Aorta (tissue), 5 donors: ENCODE measurements at places on chromosomes 4 and X.

DNA sequence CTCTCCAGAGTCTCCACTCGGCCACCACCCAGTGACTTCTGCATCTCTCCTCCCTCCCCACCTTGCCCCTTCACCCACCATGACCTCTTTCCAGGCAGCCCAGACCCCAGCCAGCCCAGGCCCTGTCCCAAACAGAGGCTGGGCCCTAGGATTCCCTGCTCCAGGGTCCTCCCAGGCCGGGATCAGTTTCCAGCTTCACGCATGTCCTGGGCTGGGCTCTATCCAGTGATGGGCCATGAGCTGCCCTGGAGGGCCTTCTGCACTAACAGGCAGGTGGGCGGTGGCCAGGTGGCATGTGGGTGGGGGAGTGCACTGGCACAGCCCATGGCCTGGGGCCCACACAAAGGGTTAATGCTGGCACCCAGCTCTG, 20.4 kb upstream of the ADD1 start:
- peak; percentile 48 for DNase-seq

DNA sequence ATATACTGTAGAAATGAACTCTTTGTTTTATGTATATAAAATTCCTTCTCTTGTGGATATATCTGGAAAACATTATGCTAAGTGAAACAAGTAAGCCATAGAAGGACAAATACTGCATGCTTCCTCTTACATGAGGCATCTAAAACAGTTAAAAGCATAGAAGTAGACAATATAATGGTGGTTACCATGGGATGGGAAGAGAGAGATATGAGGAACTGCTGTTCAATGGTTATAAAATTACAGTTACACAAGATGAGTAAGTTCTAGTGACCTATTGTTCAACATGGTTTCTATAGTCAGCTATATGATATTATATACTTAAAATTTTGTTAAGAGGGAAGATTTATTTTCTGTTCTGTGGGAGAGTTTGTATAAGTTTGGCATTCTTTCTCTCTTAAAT, 43.4 kb downstream of the HTRA3 start:
- DNase-seq = no peak

GRCh38 chrX:136497556-136498052, at the start of gene HTATSF1:
Gene HTATSF1, plus strand, starts transcription at chrX:136497592. Its CDS starts 93 bp downstream, at chrX:136497685.
- no peak for DNase-seq

DNA sequence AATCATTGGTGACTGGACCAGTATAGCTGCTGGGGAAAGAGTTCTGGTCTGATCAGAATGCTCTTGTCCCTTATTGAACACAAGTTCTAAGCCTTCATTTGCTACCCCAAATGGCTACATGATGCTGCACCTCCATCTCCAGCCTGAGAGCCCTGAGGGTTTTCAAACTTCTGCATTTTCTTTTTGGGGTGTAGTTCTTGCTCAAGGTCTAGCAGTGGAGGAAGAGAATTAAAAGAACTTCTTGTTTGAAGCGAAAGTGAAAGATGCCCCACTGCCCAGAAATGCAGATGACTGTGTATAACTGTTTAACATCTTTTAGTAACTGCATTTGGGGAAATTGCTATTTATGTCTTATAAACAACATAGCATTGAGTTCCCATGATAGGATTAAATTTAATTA, 38.5 kb downstream of the LAMTOR3 start:
- DNase-seq = no peak

GRCh38 chr4:94339779-94340178, 2.9 kb downstream of the HPGDS start:
- no peak for DNase-seq

DNA sequence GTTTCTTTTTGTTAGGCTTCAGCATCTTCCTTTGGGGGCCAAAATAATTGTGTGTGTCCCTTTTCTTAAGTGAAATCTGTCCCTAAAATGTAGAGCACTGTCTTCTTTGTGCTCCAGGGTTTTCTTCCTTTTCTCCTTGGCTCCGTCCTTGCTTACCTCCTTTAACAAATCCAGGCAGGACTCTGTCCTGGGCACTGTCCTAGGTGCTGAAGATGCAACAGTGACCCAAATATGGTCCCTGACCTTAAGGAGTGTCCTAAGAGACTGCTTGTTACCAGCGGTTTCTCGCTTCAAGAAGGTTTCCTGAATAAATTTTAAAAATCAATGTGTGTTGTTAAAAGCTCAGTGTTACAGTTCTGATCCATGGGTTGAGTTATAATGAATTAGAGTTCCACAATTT, 471.8 kb downstream of the KCNIP4 start:
- no peak for DNase-seq

GRCh38 chr4:148288448-148288847, 153.8 kb downstream of the NR3C2 start:
- no peak for DNase-seq

- no peak for DNase-seq
Observed at GRCh38 chrX:85309717-85310116, 65.9 kb downstream of the ZNF711 start.

GRCh38 chrX:102341867-102342266, 94.9 kb downstream of the NXF2 start:
- no peak for DNase-seq

DNA sequence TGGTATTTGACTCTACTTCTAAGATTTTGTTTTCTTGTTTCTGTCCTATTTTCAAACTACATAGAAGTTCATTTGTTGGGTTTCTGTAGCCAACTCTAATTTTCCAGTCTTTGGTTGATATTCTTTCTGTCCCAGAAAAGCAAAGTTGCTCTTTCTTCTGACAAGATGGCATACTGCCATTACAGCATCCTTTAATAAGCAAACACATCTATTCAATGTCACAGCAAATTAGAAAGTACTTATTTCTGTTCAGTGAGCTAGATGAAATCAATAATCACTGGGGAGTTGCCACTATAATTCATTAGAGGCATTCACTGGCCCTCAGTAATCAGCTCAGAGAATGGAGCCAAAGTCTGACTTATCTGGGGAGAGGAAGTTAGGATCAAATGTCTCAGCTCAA, 1258.0 kb upstream of the IGFBP7 start:
- no peak for DNase-seq

GRCh38 chrX:37905436-37906147, 58.2 kb upstream of the DYNLT3 start:
- DNase-seq = peak; percentile 76

DNA sequence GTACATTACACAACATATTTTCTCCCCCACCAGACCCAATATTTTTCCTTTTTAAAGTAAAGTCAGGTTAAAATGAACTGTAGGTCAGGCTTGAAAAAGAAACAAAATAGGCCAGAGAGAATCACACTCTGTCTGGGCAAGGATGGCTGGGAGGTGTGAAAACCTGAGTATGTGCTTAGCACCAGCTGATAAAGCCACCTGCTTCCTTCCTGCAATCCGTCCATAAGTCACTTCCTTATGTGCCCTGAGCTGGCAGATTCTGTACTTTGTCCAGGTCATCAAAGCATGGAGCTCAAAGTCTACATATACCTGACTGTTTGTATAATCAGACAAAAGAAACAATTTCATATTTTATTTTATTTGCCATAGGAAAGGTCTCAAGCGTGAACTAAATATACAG, 37.7 kb downstream of the ANTXR2 start:
- DNase-seq = no peak

DNA sequence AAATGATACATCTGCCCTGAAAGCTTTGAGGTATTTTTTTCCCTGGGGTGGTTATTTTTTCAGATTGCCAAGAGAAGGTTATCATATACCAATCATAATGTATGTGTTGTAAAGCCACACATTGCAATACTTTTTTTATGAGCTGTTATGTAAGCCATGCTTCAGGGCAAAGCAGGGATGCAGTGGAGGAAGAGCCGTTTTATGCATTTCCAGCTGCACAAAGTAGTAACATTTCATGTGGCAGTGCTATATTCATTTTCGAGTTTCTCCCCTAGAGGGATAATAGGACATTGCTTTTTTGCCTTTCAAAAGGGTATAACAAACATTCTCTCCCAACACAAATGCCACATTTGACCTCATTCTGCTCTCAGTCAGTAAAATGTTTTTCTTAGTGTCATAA, 68.5 kb downstream of the GALNT7 start:
- DNase-seq = no peak

DNA sequence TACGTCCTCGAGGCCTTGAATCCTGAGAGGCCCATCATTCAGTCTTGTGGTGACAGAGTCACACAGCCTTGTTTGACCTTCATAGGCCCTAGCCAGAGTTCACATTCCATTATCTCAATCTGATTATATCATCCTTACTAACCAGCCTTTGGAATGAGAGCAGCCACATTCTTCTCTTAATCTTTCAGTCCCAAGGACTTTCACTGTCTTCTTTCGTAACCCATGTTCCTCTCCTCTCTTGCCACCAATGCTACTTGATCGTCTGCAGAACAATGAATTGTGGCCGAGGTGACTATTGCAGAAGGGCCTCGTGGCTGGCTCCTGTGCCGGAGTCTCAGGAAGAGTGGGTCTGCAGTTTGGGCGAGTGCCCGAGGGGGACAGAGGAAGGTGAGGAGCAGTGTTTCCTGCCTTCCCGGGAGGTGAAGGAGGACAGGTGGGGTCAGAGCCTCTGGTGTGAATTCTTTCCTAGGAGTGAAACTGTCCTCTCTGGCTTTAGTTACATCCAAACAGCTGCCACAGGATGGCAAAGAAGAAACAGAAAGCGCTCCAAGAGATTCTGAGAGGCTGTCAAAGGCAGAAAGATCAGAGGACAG, 94.6 kb downstream of the LIMCH1 start:
- no peak for DNase-seq

GRCh38 chrX:146906166-146906565, 91.6 kb upstream of the CXorf51A start:
- DNase-seq = no peak

DNA sequence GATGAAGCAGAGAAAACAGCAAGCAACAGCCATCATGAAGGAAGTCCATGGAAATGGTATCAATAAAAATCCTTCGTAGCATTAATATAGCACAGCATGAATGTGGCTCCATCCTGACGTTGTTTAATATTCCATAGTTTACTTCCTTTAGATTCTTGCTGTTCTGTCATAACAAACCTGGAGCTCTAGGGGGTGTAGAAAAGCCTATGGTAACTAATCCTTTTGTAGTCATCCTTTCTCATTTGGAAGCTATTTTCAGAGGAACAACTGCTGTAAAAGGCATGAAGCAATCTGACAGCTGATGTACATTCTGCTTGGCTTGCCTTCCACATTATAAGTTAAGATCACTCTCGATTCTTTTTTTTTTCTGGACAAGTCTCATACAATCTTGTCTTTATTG, 914 bp downstream of the MYOZ2 start:
- no peak for DNase-seq

GRCh38 chr4:184421533-184422155, 52.7 kb downstream of the IRF2 start:
- no peak for DNase-seq

- no peak for DNase-seq
Observed at GRCh38 chrX:29653721-29654120, 561.6 kb upstream of the MAGEB2 start.

DNA sequence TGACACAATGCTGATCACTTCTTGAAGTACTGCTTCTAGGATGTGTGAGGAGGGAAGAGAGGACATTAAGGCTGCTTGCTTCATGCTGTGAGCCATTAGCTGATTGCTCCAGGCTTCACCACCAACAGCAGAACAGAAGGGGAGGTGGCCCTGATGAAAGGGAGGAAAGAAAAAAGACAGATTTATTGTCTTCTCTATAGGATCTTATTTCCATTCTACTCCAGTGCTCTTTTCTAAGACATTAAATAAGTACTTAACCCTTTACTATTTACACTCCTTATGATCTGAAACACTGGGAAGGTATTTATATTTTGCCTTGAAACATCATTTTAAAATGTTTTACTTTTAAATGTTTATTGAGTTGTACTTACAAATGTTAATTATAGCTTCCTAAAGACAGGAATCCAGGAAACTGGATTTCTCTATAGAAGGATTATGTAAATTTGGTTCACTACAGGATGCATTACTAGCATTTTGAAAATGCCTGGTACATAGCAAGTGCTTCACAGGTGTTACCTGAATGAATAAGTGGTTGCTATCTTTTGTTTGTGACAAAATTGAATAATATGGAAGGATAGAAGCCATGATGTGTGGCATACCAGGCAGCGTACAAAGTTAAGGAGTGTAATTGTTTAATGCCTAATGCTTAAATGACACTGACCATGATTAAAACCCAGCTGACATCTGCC, 680.9 kb upstream of the ATOH1 start:
- no peak for DNase-seq

GRCh38 chr4:38302910-38303309, 342.7 kb downstream of the PTTG2 start:
- no peak for DNase-seq

DNA sequence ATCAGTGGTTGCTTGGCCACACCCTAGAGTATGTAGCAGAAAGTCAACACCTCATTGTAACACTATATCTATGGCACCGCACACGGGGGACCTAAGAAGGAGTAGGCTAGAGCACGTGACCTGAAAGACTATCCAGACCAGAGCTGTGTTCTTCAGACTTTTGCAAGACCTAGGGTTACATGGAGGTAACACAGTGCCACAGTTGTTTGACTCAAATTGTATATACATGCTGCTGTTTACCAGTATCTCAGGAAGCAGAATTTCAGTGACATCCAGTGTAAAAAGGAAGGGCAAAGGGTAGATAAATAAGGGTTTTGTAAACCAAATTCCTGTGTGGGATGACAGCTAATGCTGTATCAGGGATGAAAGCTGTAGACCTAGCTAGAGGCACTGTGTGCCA, 30.2 kb downstream of the PNMA6A start:
- no peak for DNase-seq

GRCh38 chrX:65874765-65875164, 165.1 kb downstream of the VSIG4 start:
- DNase-seq = no peak

DNA sequence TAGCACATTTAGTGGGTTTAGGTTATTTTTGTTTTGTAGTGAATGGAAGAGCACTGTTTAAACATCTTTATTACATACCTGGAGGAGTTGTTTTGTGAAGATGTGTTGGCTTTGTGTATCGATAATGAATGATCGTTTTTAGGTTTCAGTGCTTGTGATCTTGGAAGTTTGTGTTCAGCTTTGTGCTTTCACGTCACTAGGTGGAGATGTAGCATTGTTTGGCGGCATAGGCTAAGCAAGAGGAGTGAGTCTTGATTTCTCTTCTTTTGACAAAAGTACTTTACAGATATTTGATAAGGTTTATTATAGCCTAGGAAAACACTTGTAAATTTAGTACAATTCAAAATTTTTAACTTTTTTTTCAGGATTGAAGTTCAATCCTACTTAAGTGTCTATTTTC, 50.4 kb downstream of the PDK3 start:
- no peak for DNase-seq

DNA sequence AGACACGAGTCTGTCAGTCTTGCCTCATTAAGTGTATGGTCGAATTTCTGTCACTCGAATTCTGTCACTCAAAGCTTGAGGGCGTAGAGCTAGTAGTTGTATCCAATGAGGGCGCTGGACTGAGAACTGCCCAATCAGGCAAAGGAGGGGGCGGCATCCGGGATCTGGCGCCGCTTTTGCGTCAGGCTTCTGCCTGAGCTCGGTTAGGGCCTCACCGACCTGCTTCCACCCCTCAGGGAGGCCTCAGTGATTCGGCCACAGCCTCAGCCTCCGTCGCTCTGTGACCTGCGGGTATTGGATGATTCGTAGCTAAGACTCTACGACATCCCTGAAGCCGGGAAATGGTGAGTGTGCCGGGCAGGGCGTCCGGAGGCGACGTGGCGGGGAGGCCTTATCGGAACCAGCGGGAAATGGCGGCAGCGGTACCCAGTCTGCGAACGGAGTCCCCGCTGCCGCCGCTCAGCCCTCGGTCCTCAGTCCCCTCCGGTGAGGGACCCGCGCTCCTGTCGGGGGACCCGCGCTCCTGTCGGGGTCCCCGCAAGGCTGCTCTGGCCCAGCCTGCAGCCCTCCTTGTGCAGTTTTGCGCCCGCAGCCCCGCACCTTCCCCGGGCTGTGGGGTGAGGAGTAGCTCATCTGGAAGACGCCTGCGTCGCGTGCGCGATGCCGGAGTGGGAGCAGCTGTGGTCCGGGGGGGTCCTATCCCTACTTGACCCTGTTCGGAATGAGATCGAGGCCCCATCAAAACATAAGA, 88.3 kb downstream of the ZNF718 start:
- DNase-seq = peak; percentile 92
